ENCODE measurements at places on chromosomes 12 and 14.

GRCh38 chr12:77124767-77125166, 59.4 kb upstream of the E2F7 start:
- DNase-seq = no peak

DNA sequence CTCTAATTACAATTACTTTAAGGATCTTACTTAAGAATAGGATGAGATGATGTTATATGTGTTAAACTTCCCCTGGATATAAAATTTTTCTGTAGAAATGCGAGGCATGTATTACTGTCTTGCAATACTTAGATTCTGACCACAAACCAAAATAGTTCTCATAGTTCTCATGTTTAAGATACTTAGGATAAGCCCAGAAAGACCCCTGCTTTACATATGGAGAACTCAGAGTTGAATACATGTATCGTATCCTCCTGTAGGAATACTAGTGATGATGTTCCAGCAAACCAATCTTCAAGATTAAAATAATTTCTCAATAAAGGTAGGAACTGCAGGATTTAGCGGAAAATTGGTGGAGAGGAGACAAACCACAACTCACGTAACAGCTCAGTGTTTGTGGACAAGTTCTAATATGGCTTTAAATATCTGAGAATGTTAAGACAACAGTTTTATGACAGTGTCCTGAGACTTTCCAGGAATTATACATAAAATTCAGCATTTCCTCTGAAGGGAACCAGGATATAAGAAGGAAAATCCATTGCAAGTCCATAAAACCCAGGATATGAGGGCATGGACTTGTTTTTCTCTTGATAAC, 114.7 kb upstream of the CRY1 start:
- DNase-seq = no peak

- DNase-seq = no peak
These were observed 79.1 kb downstream of the GRIP1 start for GRCh38 chr12:66599816-66600215.

DNA sequence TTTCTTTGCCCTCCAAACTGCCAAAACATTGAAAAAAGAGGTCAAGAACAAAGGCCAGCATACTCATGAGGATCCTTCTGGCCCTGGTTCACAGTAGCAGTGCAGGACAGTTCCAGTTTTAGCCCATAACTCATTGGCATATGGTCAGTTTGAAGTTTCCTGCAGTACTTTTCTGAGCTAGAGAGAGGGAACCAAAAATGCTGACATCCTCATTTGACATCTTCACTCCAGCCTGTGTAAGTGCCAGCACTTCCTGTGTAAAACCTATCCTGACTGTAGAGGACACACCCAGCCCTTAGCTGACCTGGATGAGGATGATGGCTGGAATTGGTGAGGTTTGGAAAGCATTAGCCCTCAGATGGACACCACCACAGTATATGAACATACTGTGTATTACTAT, 84.1 kb downstream of the FGD4 start:
- DNase-seq = no peak

GRCh38 chr14:98077176-98077575, 1194.8 kb downstream of the BCL11B start:
- DNase-seq = no peak

Data from stimulated activated CD4-positive, alpha-beta T cell treated with anti-CD3 and anti-CD28 coated beads, TNF-alpha, amount 100 ng/mL, for 4 hours (primary cell).